NCI-H526 treated with DMSO at 0.1 percent for 48 hours (cell line): ENCODE measurements at places on chromosomes 6 and 20.

DNA sequence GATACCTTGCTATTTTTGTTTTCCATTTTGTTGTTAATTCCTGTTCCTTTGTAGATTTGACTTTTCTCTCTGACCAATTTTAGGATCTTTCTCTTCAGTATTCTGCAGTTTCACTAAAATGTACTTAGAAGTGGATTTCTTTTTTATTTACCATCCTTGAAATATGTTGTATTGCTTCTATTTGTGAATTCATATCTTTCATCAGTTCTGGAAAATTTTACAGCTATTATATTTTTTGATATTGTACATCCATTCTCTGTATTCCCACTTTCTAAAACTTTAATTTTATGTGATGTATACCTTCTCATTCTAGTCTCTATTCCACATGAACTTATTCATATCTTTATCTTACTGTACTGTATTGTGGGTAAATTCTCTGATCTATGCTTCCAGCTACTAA, 9.7 kb upstream of the ALDH8A1 start:
- no peak for DNase-seq

GRCh38 chr6:152404086-152404857, 232.9 kb downstream of the SYNE1 start:
- DNase-seq, result no peak

DNA sequence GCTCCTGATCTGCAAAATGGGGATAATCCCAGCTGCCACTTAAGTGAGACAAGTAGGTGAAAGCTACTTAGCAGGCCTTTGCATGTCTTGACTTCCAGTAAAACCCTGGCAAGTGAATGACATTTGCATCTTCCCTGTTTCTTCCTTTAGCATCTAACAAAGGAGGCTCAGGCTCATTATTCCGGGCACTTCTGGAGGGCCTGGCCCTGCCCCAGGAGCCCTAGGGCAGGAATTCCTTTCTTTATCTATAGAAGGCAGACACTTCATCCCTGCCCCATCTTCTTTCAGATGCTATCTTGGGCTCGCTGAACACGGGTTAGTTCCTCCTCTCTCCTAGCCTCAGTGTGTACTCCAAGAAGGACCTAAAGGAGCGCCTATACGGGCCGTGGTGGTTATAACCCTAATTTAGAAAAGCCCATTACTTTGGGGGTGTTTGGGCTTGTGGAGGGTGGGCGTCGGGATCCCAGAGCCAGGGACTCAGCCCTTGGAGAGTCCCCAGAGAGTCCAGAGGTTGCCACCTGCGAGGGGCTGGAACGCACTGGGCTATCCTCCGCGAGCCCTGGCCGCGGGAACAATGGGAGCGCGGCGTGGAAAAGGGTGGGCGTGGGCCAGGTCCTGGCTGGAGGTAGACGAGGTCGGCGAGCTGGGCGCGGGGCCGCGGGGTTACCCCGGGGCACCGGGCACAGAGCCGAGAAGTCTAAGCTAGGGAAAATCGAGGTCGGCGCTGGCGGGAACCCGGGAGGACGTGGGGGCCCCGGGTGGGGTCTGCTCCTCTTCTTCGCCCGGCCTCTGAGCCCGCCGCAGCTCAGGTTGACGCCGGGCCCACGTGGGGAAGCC, 62.8 kb upstream of the EPB41L1 start:
- DNase-seq, result no peak

GRCh38 chr6:16524380-16524707, 236.9 kb downstream of the ATXN1 start:
- DNase-seq, result no peak

DNA sequence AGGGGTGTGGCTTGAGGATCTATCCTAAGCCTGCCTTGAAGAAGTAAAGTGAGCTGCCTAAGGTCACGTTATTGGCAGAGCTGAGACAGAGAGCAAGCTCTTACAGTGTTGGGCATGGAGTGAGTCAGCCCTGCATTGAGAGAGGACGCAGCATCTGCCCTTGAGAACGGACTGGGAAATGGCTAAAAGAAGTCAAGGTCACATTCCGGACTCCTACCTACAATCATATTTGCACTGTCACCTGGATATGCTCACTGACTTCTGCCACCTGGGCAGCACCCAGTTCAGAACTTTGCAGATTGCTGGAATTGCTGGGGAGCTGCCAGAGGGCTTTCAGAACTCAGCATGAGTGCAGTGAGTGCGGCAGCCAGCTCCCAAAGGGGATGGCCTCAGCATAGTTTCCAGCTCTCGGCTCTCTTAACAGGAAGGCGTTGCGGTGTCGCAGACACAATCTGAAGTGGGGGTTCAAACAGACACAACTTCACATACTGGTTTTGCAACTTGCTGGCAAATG, 199.3 kb upstream of the SGK1 start:
- DNase-seq, result no peak

- DNase-seq, result no peak
Measured at GRCh38 chr20:2837221-2837960, 3.1 kb downstream of the PCED1A start.

- peak; percentile 81 for DNase-seq
Measured at GRCh38 chr6:167350731-167351655, 26.1 kb downstream of the TTLL2 start.

DNA sequence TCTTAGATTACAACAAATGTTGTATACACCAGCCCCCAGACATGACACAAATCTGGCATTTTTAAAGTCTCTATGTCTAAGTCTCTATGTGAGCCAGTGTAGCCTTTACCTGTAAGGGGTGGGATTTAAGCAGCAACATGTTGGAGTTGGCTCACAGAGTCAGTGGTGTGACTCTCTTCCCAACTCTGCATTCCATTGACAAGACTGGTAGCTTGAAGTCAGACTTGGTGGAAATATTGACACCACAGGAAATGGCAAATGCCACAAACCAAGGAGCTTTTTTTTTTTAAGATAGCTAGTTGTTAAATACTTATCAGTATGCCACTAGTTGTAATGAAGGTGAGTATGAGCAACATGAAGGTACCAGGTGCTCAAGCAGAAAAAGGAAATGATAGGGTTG, 103.1 kb upstream of the SMLR1 start:
- no peak for DNase-seq

DNA sequence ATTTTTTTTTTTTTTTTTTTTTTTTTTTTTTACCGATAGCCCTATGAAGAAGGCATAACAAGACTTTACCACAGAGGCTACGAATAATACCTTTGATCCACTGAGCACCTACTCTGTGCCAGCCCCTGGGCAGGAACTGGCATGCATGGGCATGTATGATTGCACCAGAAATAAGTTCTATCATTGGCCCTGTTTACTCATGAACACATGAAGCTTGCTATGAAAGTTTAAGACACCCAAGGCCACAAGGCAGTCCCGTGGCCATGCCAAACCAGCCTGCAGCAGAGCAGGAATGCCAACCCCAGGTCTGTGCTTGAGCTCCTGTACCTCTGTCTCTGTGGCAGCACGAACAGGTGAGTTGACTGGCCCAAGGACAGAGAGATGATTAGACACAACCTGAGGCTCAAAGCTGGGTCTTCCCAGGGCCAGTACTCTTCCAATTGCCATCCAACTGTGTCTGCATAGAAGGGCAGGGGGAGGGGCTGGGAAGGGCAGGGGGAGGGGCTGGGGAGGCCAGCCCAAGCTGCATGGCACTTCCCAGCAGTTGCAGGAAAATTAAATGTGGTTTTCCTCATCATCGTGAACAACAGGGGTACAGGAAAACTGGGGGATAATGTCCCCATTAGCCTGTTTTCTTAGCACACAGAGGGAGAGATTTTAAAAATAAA, 63.5 kb downstream of the LRFN2 start:
- DNase-seq, result no peak

DNA sequence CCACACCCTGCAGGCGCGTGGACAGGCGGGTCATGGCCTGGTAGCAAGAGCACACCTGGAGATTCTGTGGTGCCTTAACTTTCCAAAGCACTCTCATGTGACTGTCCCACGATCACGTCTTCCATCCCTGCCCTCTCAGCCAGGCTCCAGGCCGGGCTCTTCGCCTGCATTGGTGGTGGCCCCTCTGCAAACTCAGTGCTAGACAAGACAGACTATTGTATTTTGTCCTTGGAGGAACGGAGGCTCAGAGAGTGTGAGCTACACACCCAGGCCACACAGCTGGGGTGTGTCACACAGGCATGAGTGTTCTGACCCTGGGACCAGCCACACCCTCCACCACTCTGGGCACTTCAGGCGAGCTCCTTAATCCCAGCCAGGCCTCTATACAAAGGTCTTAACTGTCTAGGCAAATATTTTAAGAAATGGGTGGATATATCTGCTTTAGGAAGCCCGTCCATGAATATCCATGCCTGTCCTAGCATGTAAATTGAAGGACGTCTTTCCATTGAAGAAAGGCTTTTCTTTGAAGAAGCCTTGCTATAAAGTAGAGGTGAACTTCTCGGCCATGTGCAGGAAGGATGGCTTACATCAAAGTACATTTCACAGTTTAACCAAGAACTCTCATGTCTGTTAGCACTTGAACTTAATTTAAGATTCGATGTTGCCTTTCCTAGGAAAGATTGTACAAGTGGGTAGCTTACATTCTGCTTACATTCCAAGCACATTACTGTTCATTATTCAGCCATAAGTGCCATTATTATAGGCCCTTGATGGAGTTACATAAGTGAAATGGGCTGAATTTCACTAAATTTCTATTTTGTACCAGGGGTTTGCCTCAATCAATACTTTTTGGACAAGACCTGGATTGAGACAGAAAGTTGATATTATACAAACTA, 263.9 kb downstream of the DLL1 start:
- DNase-seq, result no peak

DNA sequence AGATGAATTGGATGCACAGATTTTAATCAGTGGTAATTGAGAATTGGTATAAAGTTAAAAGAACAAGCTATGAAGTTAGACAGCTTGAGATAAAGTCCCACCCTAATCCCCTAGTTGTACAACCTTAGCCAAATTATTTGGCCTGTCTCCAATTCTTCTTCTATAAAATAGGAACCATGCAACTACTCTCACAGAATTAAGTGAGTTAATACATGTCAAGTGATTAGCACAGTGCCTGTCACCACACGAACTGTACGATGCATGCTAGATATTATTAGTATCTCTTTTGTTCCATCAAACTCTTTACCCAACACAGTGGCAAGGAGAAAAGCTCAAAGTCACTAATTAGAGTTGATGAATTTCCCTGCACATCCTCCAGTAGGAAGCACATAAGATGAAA, 44.7 kb downstream of the MBOAT1 start:
- no peak for DNase-seq

GRCh38 chr6:168671028-168671862, 230.3 kb downstream of the SMOC2 start:
- DNase-seq, result no peak

- no peak for DNase-seq
Measured at GRCh38 chr20:18397030-18397429, 69.8 kb downstream of the DZANK1 start.

DNA sequence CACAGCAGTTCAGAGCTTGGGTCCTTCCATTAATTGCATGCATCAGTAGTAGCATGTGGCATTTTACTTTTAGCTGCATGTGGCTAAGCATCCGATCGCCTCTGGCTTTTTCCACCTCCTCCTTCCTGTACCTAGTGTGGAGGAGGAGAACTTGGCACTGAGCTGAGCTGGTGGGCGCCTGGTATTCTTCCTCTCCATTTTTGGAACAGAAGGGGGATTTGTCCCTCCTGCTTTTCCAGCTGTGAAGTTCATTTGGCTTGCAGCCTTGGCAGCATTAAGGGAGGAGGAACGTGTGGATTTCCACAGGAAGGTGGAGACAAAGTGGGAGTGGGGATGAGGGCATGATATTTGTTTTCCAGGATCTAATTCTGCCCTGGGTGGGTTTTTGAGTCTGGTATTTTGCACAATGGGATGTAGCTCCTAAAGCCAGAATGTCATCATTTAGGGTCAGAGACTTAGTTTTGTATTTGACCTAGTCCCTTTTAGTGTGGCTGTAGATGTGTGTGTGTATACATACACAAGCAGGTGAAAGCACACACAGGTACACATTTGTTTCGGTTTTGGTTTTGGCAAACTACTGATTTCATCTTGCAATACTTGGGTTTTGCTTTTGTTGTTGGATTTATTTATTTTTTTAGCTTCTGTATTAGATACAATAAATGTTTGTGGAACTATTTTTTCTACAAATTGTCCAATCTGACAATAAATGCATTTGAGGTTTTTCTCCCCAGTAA, 90.0 kb downstream of the SASH1 start:
- no peak for DNase-seq

- no peak for DNase-seq
Measured at GRCh38 chr6:111747396-111747795, 125.9 kb downstream of the FYN start.

DNA sequence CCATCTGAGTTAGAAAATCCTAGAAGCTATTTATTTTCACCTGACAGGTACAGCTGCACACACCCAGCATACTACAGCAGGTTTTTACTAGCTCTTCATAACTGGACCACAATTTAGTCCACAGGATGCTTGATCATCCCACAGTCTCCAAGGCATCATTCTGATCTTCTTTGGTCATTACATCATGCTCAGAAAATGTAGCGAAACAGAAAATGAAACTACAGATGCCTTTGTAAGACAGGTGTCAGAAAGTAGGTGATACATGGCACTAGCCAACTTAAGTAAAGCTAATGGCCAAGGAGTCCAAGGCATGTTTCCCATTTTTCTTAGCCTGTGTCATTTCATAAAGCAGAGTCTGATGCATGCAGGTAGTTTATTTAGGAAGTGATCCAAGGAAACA, 102.3 kb downstream of the HTR1B start:
- DNase-seq, result no peak

GRCh38 chr6:65117817-65118409, 589.1 kb downstream of the EYS start:
- DNase-seq, result no peak

- no peak for DNase-seq
Measured at GRCh38 chr20:53617791-53618489, 24.3 kb upstream of the ZNF217 start.

GRCh38 chr6:7150381-7151064, 42.8 kb downstream of the RREB1 start:
- peak; percentile 39 for DNase-seq

- no peak for DNase-seq
Measured at GRCh38 chr6:44471271-44471981, 83.9 kb downstream of the CDC5L start.

- no peak for DNase-seq
Measured at GRCh38 chr6:56616967-56617366, 25.7 kb downstream of the DST start.

DNA sequence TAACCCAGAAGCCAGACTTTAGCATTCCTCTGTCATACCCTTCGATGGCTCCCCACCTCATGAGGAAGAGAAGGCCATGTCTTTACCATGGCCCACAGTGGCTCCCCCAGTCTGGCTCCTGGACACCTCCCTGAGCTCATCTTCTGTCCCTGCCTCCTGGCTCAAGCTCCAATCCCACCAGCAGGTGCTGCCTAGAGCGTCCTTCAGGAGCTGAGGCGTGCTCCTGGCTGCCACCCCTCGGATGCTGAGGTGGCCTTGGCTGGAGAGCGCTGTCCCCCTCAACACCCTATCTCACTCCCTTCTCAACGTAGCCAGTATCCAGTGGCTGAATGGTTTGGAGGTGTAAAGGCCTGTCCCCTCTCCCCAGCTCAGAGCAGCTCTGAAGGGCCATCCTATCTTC, 47.4 kb upstream of the RANBP9 start:
- DNase-seq, result no peak

- no peak for DNase-seq
Measured at GRCh38 chr6:106149472-106150069, 63.4 kb downstream of the PRDM1 start.
